ENCODE measurements at places on chromosomes 7 and 10.

GRCh38 chr10:70317272-70317942 is 33.6 kb upstream of the NPFFR1 start:
- DNase-seq = no peak

DNA sequence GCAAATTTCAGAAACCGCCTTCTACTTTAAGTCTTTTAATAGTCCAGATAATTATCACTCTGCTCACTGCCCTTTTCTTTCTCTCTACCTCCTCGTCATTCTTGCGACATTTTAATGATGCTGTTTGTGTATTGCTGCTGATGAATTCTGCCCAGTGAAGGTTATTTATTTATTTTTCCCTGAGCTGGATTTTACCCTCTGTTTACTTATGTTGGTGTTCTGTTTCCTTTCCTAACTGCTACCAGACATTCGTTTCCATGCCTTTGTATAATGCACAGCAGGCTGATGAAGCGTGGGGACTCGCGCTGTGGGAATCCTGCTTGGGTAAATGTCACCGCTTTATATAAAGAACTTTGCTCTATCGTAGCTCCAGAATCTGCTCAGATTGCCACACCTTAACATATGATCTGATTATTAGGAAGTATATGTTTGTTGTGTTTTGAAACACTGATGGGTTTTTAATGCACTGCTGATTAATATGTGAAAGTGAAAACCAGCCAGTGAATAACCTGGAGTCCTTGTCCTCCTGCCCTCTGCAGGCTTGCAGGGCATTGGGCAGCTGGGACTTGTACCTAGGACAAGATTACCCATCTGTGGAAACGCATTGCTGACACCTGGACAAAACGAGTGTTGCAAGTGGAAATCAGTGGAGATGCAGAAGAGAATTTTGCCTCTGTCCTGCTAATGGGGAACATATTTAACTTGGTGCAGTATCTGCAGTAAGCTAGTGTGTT is 291.5 kb downstream of the SDK1 start:
- DNase-seq = no peak

GRCh38 chr10:33833566-33833965 is 499.1 kb upstream of the NRP1 start:
- DNase-seq = no peak

DNA sequence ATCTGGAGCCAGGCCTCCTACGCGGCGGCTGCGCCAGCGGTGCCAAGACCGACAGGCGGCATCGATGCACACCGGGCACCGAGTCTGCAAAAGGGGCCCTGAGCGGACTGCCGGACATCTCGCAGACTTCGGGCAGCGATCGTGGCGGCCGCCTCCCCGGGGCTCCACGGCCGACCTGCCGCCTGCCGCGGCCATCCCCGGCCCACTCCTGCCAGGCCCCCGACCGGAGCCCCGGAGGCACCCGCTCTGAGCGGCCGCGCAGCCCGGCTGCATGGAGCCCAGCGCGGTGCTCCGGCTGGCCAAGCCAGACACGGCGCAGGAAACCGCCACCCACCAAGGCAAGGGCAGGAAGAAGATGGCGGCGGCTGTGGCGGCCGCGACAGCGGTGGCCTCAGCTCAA is 154.2 kb upstream of the KCTD7 start:
- no peak for DNase-seq

- DNase-seq = no peak
Measured at GRCh38 chr10:49298983-49299815, at the start of gene C10orf71. TSS of gene C10orf71 (plus strand) at chr10:49299170. CDS start at chr10:49322546, 23,376 bp downstream.

GRCh38 chr10:78000956-78001472 is 28.3 kb downstream of the POLR3A start:
- DNase-seq = no peak

GRCh38 chr7:25392588-25393338 is 164.5 kb upstream of the NPVF start:
- no peak for DNase-seq

- no peak for DNase-seq
Measured at GRCh38 chr10:78467496-78468106, 433.9 kb downstream of the RPS24 start.

GRCh38 chr7:95375591-95376257 is 20.5 kb downstream of the PON3 start:
- DNase-seq = no peak

- DNase-seq = no peak
Measured at GRCh38 chr7:107115762-107116540, 52.9 kb upstream of the HBP1 start.

GRCh38 chr10:12993595-12993994 is 7.9 kb downstream of the CCDC3 start:
- no peak for DNase-seq

- no peak for DNase-seq
Measured at GRCh38 chr10:77144656-77145055, 493.0 kb downstream of the KCNMA1 start.

DNA sequence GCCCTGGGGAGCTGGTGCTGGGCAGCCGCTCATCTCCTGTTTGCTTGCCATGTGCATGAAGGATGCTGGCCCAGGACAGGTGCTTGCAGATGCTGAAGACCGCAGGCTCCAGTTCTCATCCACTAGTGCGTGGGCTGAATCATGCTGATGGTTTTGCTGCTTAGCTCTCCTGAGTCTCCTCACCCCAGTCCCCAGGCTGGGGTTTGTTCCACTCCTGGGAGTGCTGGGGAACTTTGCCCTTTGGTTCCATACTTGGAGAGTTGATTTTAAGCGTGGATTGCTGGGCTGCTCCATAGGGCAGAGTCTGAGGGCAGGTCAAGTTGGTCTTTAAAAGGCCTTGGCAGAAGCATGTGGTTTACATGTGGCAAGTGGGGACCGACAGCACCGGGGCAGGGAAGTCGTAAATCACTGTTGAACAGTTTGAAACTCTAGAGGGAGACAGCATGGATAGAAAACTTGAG is 9.1 kb downstream of the DYNC2I1 start:
- DNase-seq = no peak

DNA sequence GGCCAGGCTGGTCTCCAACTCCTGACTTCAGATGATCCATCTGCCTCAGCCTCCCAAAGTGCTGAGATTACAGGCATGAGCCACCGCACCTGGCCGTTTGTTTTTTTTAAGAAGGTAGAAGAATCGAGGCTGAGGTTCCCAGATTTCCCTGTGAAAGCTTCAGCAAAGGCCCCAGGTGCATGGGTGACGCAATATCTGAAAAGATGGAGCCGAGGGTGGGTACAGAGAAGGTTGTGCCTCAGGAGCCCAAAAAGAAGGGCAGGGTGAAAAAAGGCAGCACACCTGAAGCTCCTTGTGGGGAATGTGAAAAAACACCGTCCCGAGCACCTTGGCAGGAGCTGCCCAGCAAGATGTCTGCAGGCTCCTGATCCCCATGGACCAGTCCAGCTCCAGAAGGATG is 35.8 kb upstream of the NRF1 start:
- no peak for DNase-seq

GRCh38 chr7:47663213-47663612 is 81.3 kb upstream of the TNS3 start:
- DNase-seq = no peak

GRCh38 chr10:90592638-90593302 is 265.1 kb downstream of the HTR7 start:
- no peak for DNase-seq

GRCh38 chr10:69994262-69994661 is 58.4 kb upstream of the MACROH2A2 start:
- no peak for DNase-seq

DNA sequence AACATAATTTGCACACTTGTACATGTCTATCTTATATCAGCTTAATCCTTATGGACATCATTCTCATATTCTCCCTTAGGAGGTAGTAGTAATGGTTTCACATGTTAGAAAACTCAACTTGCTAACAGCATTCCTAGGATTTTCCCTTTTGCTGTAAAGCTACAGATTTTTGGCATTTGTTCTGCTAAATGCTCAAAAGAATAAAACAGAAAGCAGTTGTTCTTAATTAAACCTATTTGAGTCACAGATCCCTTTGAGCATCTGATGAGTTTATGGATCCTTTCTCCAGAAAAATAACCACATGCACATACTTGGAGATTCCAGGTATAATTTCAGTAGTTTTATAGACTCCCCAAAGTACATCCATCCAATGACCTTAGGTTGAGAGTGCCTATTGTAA is 122.9 kb upstream of the BET1 start:
- DNase-seq = no peak

DNA sequence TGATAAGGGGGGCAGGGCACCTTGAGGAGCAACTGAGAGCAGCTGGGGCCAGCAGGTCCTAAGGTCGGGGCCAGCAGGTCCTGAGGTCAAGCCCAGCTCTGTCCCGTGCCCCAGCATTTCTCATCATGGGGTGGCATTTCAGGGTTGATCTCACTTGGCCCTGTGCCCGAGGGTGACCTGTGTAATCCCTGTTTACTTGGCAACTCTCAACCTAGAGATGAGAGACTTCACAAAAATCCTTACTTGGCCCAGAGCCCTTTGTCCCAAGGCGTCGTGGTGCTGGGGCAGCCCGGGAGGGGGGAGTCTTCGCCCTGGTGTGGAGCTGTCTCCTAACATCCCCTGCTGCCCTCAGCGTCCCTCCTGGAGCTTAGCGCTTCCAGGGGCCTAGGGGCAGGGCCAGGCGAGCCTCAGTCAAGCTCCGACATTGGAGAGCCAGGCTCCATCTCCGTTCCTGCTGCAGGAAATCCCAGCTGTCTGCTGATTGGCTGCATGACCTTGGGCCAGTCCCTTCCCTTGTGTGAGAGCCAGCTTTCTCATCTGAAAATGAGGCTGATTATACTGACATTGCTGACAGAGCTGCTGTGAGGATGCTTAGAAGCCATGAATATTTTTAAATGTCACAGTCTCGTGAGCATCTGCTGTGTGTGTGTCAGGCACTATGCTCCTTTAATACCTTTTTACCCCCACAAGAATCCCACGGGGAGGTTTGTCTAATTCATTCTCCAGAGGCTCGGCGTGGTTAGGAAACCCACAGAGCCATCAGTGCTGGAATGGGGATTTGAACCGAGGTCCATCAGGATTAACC is 94.3 kb downstream of the ZMIZ1 start:
- DNase-seq = no peak

DNA sequence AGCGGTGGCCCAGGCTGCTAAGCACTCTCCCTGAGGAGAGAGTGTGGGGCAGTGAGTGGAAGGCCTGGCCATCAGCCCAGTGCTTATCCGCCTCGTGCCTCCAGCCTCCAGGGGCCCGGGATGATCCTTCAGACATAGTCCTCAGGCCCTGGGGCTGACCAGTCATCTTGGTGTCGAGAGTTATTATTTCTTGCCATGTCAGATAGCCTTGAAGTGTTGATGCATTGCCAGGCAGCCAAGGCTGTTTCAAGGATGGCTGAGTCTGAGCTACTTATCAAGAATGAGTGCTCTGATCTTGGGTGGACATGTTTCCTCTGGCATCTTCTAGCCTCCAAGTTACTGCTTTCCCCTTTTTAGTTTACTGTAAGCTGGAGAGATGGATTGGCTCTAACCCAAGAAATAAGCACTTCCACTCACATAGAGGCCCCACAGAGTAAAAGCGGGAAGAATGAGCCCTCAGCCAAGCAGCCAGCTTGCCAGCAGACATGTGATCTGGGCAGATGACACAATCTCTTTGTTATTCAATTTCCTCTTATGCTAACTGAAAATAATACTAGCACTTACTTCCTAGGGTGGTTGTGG is 136.5 kb upstream of the NAMPT start:
- DNase-seq = no peak

DNA sequence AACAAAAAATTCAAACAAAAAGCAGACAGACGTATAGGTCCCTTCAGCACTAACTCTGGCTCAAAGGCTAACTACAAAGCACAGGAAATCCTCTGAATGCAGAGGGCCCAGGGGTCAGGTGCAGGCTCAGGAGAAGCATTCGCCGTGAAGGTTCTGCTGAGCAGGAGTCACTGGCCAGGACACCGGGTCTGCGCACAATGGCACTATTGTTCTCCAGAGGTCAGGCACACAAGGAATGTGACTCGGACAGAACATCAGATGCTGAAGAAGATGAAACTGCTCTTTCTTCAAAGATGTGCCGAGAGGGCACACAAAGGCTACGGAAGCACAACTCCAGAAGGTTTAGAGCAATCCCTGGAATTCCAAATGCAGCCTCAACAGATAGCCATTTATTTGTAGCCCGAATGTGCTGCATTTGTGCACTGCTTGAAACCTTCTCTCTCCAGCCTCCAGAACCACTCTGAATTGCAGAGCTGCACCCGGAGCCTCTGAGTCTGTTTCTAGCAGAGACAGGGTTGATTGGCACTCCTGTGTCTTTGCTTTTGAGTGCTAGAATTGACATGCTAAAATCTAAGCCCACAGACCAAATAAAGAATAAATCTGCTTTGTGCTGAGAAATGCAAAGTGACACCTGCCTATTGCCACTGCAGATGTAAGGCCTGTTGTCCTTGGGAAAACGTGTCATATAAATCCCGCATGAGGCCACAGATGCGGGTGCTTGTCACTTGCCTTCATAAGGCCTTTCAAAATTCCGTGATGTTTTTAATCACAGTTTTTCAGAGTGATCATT is 85.4 kb upstream of the AFAP1L2 start:
- DNase-seq = no peak

GRCh38 chr10:124644771-124645415 is 99.3 kb downstream of the FAM53B start:
- DNase-seq = no peak

- DNase-seq = no peak
Measured at GRCh38 chr7:149529136-149529718, 31.6 kb upstream of the ZNF746 start.

DNA sequence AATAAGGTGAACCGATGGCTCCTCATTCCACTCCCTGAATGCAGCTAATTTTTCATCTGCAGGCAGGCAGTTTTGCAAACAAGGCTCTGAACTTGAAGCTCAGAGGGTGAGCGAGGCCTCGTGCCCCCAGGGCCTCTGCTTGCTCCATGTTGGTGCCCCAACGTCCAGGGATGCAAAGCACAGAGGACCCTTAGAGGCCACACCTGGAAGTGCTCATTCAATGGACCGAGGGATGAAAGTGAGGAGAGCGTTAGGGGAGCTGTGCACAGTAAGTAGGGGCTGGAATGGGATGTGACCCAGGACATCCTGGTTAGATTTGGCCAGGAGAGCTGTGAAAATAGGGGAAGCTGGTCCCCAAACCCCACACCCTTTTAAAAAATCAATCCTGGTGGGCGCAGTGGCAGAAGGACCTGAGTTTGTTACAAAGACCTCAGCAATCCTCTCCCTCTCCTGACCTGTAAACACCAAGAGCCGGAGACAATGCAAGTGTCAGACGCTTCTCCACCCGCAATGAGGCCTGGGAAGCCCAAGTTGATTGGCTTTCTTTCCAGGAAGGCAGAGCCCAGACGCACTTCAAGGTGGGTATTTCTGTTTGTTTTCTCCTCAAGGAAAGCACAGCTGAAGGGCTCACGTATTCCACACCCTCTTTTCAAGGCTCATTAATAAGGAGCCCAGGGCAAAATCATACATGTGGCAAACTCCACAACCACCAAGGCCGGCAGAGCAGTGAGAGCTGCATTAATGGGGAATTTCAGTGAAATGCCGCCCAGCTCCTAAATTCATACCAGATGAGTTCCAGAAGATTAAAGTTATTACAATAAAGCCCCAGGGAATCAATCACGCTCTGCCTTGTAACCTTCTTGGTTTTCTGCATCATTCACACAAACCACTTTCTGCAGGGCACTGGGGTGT is 14.1 kb upstream of the CXCL12 start:
- no peak for DNase-seq

GRCh38 chr10:102837230-102837721 is at the start of gene CYP17A1:
TSS of gene CYP17A1 (minus strand) at chr10:102837413. CDS start at chr10:102837361, 52 bp downstream.
- no peak for DNase-seq

Measured in CD4-positive, alpha-beta memory T cell (primary cell).